HFF-Myc (cell line): ENCODE measurements at places on chromosomes 6 and 20.

DNA sequence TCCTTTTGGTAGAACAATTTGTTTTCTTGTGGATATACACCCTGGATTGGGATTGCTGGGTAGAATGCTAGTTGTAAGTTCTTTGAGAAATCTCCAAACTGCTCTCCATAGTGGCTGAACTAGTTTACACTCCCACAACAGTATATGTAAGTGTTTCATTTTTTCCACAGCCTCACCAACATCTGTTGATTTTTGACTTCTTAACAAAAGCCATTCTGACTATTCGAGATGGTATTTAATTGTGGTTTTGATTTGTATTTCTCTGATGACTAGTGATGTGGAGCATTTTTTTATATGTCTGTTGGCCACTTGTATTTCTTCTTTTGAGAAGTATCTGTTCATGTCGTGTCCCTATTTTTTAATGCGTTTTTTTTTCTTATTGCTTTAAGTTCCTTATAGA is 444.1 kb downstream of the CBLN4 start:
- DNase-seq, result no peak

- DNase-seq, result no peak
Observed at GRCh38 chr20:45495501-45495941, 19.9 kb downstream of the SPINT3 start.

DNA sequence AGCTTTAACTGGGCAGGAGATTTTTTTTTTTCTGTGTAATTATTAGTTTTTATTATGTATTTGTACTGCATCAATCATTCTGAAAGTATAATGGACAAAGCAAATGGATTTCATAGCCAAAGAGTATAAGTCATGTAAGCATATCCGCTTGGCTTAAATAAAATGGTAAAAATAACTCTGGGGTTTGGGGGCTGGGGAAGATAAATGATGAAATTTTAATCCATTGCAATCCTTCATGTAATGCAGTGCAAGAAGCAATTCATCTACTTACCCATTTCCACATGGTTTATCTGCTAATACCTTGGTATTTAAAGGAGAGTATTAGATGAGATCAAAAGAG is 781.4 kb downstream of the QKI start:
- DNase-seq, result no peak

GRCh38 chr6:28862077-28862476 is 61.7 kb downstream of the TRIM27 start:
- DNase-seq, result no peak

GRCh38 chr20:34324541-34324940 is 21.4 kb upstream of the AHCY start:
- DNase-seq, result no peak

GRCh38 chr6:111975466-111975865 is 78.4 kb upstream of the CCN6 start:
- no peak for DNase-seq

DNA sequence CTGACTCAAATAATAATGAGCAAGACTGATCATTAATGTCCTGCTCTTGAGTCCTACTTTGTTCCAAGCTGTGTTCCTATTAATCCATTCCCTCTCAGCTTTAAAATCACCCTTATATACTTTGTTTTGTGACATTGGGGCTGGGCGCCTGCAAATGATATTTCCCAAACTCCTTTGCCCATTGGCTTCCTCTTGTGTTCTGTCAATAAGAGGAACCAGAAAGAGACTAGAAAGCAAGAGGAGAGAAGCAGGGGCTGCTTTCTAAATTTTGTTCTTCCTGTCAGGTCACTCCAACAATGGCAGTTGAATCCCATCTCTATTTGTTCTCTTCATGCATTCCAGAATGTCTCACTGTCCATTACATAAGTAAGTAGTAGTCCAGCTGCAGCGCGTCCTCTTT is 21.6 kb upstream of the TRIM27 start:
- DNase-seq, result no peak
